WERI-Rb-1 (cell line): ENCODE measurements at places on chromosomes 11 and 22.

DNA sequence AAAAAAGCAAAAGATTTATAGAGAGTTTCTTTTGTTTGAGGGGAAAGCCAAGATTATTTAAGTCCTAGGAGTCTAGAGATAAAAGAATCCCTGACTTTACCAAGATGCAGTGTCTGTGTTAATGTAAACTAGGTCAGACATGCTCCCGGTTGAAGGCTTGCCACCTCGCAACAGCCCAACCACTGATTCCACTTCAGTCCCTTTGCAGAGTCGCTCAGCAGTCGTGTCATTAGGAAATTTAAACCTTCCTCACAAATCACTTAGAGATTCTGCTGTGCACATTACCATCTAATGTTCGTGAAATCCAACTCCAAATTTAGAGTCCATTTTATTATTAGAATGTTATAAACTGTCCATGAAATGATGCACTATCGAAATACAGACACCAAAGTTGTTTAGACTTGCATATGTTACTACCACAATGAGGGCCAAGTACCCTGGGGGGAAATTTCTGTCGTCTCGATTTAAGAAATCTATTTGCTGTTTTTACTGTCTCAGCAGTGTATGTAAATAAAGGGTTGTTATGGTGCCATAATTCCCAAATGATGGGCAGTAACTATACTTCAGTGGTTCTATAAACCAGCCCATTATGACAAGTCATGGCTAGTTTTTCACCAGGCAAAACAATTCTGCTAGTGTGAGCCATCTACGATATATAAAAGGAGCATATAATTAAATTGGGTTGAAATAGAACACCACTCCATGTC, 101.4 kb upstream of the MTNR1B start:
- no peak for DNase-seq

DNA sequence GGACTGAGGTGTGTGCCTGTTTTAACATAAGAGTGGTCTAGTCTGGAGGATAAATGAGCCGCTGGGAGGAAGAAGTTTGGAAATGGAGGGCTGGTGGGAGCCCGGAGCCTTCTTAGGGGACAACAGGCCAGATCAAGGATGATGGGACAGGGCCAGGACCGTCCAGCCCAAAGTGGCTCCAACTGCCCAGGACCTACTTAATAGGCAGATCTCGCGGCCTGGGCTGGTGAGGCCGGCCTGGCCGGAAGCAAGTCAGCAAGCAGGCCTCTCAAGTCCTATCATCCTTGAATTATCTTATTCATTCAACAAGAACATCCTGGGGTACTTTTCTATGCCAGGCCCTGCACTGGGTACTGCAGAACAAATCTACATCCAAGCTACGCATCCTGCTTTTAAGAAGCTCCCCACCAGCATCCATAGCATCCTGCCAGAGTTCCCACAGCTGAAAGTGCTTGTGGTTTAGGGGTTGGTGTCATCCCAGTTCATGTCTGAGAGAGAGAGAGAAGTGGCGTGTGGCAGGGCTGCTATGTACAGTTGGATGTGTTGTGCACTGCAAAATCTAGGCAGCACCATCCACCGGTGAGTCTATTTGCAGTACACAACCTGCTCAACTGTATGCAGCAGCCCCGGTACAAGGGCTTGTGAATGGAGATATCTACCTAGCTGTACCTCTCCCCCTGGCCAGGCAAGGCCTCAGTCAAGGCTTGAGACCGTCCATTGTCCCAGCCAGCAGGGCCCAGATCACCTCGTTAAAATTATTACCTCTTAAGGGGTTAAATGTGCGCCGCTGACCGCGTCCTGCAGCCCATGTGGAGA, 82.1 kb downstream of the FBLN1 start:
- no peak for DNase-seq

DNA sequence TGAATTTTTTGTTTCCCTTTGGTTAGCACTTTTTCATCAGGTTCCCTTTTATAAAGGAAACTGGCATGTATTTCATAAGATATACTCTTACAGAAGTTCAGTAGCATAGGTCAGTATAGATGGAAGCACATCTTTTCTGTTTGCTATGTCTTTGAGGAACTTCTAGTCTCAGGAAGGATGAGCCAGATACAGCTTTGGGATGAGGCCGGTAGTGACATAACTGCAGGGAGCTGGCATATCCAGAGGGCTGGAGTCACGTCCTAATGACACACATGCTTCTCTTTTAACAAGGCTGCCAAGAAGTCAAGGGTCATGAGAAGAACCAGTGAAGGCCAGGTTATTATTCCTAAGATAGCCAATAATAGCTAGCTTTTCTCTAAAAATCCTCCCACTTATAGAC, 33.3 kb upstream of the ADSL start:
- DNase-seq, result no peak

GRCh38 chr22:44133901-44134571, 46.7 kb upstream of the PARVG start:
- DNase-seq, result no peak

- peak; percentile 42 for DNase-seq
Measured at GRCh38 chr11:83355391-83355790, 69.2 kb upstream of the CCDC90B start.

- DNase-seq, result no peak
Measured at GRCh38 chr22:46286006-46286405, 10.7 kb upstream of the GTSE1 start.

DNA sequence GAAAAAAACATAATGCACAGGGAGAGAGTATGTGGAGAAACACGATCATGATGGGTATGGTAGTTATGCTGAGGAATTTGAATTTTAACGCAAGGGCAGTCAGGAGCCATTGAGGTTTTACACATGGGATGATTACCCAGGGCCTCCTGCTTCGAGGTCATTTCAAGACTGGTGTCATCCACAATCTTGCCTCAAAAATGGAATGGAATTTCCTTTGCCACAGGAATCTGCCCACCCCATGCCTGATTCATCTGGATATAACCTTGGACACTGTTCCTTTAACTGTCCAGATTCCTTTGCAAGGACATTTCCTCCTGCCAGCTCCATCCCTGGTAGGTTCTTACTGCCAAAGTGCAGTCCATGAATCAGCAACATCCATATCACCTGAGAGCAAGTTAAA, 655.9 kb upstream of the TENM4 start:
- DNase-seq, result no peak

DNA sequence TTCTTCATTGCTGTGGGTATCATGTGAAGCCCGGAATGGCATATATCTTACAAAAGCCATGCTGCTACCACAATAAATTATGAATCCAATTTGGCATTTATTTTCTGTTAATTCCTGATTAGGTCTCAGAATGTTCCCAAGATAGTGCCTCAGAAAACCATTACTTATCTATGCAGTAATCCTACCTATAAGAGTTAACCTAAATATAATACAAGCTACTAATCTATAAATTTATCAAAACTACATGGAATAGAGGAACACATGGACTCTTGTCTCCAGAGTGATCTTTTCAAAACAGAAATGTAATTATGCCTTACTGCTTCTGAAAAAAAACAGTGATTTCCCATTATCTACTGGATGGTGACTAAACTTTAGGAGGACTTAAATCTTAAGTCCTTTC, 687.8 kb upstream of the ANO5 start:
- DNase-seq, result no peak

DNA sequence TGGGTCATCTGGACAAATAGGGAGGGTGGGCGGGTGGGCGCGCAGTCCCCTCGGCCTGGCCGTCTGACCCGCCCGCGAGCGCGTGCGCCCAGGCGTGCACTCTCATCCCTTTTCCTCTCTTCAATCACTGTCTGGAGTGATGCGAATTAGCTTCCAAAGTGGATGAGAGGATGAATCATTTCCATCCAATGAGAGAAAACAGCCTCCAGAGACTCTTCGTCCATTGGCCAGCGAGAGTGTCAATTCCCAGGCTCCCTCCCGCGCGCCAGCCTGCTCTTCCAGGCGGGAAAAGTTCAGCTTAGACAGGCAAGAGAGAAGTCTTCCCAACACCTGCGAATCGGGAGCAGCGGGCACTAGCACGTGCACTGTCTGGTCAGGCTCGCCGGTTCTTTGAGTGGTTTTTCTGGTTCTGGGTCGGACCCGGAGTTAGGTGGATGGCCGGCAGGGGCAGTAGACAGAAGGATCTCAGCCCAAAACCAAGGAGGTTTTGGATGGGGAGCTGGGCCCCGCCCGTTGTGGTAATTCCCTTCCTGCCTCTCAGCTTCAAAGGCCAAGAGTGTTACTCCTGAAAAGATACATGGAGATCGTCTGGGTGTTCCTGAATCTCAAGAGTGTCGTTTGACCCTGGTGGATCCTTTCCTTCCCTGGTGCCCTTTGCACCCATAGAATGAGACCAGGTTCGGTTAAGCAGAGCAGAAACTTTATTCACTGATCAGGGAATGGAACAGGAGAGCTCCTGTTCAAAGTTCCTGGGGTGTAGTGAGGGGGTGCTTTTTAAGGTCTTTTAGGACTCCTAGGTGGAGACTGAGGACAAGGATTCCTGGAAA, 33.4 kb upstream of the GLYATL1 start:
- peak; percentile 79 for DNase-seq

DNA sequence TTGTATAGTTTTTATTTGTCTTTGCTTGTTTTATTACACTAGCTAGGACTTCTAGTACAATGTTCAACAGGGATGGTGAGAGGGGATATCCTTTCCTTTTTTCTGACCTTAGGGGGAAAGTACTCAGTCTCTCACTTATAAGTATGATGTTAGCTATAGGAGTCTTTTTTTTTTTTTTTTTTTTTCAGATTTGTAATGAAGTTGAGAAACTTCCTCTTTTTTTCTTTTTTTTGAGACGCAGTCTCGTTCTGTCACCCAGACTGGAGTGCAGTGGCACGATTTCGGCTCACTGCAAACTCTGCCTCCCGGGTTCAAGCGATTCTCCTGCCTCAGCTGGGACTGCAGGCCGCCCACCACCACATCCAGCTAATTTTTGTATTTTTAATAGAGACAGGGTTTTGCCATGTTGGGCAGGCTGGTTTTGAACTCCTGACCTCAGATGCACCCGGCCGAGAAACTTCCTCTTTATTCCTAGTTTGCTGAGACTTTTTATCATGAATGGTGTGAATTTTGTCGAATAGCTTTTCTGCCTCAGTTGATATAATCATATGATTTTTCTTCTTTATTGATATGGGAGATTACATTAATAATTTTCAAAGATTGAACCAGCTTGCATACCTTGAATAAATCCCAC, 10.9 kb downstream of the TRIM22 start:
- no peak for DNase-seq

GRCh38 chr11:24122291-24122690, 374.6 kb upstream of the LUZP2 start:
- no peak for DNase-seq

- no peak for DNase-seq
Measured at GRCh38 chr22:37165940-37166674, 16.4 kb upstream of the IL2RB start.

GRCh38 chr22:24319451-24319850, 48.8 kb downstream of the SPECC1L start:
- DNase-seq, result no peak

- peak; percentile 54 for DNase-seq
Measured at GRCh38 chr11:131688048-131688693, 317.8 kb downstream of the NTM start.

DNA sequence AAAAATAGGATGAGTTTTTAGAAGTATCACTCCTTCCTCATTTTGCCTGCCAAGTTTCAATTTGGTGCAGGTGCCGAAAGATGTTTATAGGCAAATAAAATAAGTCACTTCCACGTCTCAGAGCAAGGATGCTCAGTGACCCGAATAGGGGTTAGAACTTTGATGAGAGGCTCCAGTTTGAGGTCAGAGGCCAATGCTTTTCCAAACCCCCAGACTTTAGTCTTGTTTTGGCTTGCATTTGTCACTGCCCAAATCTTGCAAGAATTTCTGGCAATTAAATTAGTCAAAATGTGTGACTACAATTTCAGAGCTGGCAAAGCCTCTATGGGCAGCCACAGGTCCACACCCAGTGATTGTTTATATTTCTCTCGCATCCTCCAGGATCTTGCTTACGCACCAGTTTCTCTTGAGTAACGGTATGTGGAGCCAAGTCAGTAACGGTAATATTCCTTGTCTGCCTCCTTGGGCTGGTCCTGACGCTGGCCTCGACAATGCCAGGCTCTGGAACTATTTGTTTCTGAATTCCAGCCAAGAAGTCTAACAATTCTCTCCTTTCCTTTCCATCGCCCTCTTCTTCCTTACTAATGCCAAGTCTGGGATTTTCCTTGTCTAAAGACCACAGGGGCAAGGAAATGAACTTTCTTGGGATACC, 9.9 kb upstream of the NUP160 start:
- no peak for DNase-seq

DNA sequence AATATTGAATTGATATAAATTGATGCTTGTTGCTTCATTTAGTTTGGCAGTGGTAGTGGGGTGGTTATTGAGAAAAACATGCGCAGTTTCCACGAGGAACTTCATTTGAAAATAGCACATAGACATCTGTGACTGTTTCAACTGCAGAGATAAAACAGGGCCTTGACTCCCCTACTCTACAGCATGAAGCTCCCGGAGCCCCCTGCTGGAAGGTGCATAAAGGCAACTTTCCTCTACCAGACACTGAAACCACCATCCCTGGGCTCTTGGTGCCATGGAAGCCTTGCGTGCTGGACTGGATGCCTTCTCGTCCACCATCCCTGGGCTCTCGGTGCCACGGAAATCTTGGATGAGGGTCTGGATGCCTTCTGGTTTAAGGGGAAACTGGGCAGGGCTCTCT, 195.9 kb downstream of the CSNK2A3 start:
- peak; percentile 43 for DNase-seq

GRCh38 chr11:67364783-67365722, 8.3 kb downstream of the CLCF1 start:
- no peak for DNase-seq

DNA sequence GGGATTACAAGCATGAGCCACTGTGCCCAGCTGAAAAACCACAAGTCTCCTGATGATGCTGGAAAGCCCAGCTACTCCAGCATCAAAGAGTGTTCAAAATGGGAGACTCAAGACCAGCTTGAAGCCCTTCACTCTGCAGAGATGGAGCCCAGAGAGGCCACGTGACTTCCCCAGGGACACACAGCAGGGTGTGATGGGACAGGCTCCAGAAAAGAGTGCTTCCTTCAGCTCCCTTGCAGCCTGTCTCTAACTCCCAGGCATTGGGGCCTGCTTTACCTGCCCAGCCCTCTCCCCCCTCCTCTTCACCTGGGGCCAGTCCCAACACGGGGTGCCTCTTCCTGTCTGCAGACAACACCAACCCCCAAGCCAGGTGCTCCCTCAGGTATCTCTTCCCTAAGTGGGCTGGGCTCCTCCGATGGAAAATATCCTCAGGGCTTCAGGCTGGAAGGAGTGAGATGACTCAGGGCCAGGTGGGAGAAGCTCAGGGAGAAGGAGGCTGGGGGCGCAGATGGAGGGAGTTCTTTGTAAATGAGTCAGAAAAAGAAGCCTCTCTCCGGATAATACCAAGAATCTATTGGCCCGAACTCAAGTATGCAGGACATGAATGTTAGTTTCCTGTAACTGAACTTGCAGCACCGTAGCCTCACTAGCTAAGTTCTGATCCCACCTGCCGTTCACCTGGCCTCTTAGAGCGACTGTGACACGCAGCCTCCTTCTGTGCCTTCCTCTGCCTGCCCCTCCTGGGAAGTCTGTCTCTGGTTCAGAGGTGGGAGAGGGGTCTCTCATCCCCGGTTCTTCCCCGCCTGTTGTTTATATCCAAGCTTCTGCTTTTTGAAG, 326.6 kb downstream of the MN1 start:
- DNase-seq, result no peak

DNA sequence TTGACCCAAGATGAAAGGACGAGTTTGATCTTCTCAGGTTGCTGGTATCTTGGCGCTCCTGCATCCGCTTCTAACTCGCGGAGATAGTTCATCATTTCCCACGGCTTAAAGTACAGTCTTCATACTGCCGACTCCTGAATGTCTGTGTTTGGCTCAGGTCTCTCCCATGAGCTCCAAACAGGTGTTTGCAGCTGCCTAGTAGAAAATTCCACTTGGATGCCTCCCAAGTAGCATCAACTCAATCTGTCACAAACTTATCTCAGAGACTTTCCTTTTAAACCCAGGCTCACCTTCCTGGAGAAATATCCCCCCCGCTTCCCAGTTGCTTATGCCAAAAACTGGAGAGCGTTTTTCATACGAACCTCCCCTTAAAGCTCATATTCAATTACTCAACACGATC, 986.5 kb downstream of the TBC1D22A start:
- no peak for DNase-seq
